Activated naive CD4-positive, alpha-beta T cell treated with anti-CD3 and anti-CD28 coated beads, Interleukin-2, amount 50 U/mL, for 72 hours (primary cell): ENCODE measurements at places on chromosomes 11 and 22.

DNA sequence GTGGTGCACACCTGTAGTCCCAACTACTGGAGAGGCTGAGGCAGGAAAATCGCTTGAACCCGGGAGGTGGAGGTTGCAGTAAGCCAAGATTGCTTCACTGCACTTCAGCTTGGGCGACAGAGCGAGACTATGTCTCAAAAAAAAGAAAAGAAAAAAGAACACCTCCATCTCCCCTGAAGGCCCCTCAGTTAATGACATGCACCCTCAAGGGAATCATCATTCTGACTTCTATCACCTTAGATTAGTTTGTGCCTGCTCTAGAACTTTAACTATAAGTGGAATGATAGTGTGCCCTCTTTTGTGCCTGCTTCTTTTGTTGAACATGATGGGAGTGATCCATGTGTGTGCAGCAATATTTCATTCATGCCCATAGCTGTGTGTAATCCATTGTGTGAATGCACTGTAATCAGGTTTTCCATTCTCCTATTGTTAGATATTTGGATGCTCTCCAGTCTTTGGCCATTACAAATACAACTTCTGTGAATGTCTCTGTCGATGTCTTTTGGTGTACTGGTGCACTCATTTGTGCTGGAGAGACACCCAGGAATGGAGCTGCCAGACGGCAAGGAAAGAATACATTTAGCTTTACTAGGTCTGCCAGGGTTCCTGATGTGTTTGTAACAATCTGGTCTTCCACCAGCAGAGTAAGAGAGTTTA is 883 bp upstream of the VPREB3 start:
- no peak for DNase-seq

DNA sequence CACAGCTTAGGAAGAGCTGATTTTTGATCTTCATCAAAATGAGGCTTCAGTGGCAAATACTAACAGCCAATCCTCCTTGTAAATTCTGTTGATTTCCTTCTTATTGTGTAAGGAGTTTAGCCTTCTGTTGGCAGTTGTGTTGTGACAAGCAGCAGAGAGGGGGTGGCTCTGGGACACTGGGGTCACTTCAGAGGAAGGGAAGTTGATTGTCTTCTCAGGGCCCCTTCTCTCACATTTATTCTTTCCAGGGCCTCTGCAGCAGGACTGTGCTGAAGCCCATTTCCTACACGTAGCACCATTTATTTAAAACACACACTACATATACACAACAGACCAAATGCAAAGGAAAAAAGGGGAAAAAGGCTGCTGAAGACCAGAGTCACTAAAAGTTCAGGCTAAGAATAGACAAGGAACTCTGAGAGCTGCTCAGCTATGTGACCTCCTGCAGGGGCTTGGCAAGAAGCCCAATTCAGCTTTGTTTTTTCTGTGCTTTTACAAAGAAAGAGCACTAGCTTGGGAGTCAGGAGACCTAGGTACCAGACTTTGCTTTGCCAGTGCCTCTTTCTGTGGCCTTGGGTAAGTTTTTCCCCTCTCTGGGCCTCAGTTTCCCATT is 28.3 kb upstream of the UPB1 start:
- no peak for DNase-seq

DNA sequence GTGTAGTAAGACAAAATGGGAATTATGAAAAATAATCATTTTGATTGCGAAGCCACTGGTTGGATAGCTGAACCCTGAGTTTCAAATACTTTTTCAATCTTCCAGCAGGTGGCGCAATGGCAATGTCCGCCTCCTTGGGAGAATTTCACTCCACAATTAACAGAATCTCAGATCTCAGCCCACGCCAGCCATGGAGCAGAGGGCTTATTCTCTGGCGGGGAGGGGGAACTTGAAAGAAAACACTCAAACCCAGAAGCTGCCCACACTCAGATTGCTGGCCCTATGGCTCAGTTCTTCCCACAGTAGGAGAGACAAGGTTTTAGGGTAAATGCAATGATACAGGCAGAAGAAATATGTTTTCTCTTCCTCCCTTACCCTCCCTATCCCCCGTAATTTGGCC is 38.7 kb upstream of the RCN1 start:
- DNase-seq, result no peak

- DNase-seq, result no peak
Measured at GRCh38 chr11:779955-780532, 2.8 kb upstream of the GATD1 start.

GRCh38 chr11:134742956-134743819 is 331.1 kb upstream of the B3GAT1 start:
- no peak for DNase-seq

- no peak for DNase-seq
Measured at GRCh38 chr11:116111546-116111945, 607.3 kb upstream of the CADM1 start.

DNA sequence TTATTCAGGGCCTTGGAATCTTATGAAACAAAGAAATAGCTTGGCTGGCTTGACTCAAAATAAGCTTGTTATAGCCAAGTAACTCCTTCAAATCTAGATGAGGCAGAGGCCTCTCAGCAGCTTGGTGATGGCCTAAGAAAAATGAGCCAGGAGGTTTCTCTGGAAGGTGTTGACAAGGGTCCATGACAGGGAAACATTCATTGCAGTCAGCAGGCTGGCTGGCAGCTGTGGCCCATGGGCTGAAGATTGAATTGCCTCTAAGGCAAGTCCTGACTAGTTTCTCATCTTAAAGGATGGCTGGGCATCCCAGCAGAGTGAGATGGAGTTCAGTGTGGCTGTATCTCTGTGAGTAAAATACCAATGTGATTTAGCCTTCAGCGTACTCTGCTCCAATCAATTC is 441.0 kb downstream of the NELL1 start:
- DNase-seq, result no peak

- DNase-seq, result no peak
Measured at GRCh38 chr11:74345420-74345819, 34.0 kb upstream of the P4HA3 start.

DNA sequence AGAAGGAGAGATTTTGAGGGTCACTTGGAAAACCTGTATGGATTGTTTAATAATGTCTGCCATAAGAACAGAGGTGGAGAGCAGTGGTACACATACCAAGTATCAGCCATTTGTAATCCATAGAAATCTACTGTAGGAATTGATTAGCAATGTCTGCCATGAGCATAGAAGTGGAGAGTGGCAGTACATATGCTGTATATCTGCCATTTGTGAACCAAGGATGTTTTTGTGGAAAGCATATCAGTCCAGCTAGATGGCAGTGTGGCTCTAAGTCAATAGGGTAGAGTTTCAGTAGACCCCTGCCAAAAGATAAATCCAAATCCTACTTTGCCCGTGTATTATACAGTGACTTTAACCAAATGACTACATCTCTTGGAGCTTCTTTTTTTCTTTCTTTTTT is 82.9 kb upstream of the SEZ6L start:
- DNase-seq, result no peak

DNA sequence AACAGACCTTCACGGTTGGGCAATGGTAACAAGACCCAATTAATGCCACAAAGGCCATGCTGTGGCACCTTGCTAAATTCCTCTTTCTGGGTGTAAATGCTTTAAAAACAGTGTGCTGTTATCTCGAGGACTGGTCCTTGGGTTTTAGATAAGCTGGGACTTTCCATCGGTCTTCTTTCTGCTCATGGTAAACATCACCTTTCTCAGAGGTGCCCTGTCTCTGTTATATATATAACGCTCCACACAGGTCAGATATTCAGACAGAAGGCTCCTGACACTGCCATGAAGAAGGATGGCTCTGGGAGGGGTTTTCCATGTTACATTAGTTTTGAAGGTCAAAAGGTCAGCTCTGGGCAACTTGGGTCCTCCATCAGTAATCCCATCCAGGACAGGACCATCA is 151.6 kb downstream of the BBOX1 start:
- no peak for DNase-seq

DNA sequence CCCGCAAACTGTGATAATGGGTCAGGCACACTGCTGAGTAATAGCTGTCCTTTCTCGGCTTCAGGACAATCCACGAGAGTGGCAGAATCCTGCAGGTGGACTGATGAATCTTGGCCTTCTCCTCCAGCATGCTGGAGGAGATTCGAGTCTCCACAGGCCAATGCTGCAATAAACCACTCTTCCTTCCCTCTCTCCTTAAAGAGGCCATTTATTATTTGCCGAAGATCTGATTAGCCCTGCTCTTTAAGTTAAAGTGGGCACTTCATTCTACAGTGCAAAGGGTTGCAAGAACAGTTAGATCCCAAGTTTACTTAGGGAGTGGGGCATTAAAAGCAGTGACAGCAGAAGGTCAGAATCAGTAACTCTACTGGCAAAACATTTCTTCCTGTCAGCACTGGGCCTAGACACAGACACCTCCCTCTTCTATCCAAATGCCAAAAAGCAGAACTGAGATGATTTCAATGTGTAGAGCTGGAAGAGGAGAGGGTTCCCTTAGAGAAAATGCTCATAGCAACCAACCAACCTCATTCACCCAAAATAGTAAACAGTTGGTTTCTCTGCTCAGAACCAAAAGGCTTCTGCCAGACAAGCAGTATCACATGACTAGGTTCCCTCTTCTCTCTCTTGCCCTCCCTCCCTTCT is 121.7 kb downstream of the SGSM3 start:
- no peak for DNase-seq
